ENCODE measurements at places on chromosomes 7 and 10.

GRCh38 chr10:122019414-122019975 lies 30.5 kb downstream of the TACC2 start:
- no peak for DNase-seq

GRCh38 chr7:55104712-55105433 lies 86.1 kb downstream of the EGFR start:
- no peak for DNase-seq

GRCh38 chr10:30842185-30842584 lies 189.5 kb downstream of the ZNF438 start:
- DNase-seq, result no peak

DNA sequence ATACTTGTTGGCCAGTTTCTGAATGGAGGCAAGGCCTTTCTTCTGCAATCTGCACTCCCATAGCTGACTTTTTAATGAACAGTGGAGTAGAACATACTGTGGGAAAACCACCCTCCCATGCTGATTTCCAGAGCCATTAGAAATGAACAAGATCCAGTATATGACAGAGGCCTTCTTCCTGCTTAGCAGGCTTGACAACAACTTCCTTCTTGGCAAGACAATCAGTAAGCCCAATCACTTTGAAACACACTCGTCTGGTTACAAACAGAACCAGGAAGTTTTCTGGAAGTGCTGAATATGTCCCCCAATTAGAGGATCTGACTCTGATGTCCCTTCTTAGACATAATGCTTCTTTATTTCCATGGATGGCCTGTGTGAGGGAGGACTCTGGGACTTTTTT lies 103.4 kb downstream of the SAMD9 start:
- no peak for DNase-seq

DNA sequence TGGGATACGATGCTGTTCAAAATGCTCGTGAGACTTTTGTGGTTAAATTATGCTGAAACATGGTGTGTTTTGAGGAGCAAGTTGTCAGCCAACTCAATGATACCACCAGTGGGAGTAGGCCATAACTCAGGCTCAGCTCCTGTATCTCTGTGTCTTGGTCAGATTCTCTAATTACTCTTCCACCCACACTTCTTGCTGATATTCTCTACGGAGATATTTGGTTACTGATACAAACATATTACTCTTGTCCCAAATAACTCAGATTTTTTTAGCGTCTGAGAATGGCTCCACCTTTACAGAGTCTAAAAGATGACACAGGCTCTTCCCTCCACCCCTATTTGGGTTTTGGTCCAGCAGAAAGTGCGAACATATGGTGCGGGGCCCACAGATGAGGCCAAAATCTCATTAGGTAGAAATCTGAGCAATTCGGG lies 168.9 kb downstream of the PKD1L1 start:
- no peak for DNase-seq

GRCh38 chr7:32611201-32612099 lies 116.2 kb downstream of the AVL9 start:
- DNase-seq, result no peak

DNA sequence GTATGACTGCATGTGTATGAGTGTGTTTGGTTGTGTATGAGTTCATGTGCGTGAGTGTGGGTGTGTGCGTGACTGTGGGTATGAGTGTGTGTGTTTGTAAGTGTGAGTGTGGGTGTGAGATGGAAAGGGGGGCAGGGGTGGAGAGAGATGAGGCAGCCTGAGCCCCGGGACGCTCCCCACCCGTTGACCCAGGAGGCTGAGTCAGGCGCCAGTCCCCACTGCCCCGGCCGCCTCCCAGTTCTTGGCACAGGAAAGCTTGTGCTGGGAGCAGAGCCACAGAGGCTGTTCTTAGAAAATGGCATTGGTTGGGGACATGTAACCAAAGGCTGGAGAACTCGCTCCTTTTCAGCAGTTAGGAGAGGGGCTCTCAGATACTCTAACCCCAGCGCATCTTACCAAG lies 27.8 kb upstream of the NUB1 start:
- DNase-seq, result peak; percentile 2

GRCh38 chr7:92028226-92028625 lies 87.6 kb downstream of the AKAP9 start:
- DNase-seq, result no peak

GRCh38 chr7:140023728-140024127 lies 39.0 kb downstream of the PARP12 start:
- no peak for DNase-seq

GRCh38 chr10:84548869-84549268 lies 220.5 kb downstream of the CCSER2 start:
- DNase-seq, result no peak

DNA sequence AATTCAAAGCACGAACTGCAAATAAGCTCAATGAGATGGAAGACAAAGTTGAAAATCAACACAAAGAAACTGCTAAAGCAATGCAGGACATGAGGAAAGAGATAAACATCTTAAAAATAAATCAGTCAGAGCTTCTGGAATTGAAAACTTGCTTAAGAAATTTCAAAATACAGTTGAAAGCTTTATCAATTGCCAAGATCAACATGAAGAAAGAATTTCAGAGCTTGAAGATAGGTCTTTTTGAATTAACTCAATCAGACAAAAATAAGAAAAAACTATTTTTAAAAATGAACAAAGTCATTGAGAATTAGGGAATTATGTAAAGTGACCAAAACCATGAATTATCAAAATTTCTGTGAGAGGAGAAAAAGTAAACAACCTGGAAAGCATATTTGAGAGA lies 218.1 kb downstream of the CTNNA3 start:
- DNase-seq, result no peak

- no peak for DNase-seq
These were observed 50.5 kb downstream of the CDK6 start for GRCh38 chr7:92785923-92786322.

DNA sequence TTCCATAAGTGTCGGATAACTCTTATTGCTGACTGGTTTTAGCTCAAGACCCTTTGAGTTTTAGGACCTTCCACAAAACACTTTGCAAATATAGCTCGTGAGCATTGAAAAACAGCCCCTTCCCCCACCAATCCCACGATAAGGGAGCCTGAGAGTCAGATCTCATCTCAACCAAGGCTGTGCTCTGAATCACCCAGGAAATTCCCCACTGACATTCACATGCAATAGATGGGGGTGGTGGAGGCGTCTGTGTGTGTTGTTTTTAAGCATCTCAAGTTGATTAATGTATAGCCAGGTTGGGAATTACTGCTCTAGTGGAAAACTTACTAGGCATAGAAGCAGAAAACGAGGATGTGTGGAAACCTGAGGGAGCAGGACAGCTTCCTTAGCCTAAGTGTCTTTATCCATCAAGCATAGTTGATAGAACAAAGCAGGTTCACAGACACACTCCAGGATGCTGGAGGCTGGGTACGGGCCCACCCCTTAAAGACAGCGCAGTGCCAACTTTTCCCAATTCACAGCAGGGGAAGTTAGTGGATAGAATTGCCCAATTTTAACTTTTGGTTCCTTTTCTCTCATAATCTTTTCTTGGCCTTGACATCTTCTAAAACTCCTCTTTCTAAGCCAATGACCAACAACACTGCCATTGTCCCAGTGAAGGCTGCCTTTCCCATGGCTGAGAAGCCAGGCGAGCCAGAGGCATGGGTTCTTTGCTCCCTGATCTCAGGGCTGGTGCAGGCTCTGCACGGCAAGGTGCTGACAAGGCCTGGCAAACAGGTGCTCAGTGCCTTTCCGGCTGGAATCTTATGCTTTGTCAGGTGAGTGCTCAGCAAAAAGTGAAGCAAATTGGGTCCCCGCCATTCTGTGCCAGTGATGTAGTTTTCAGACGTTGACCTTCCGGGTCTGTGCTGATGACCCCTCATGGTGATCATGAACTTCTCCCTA lies 98.5 kb upstream of the INSIG1 start:
- peak; percentile 73 for DNase-seq

- DNase-seq, result no peak
These were observed 105.4 kb downstream of the ITIH5 start for GRCh38 chr10:7561216-7561893.

- no peak for DNase-seq
These were observed 7.0 kb downstream of the PKD1L1 start for GRCh38 chr7:47941136-47941844.

DNA sequence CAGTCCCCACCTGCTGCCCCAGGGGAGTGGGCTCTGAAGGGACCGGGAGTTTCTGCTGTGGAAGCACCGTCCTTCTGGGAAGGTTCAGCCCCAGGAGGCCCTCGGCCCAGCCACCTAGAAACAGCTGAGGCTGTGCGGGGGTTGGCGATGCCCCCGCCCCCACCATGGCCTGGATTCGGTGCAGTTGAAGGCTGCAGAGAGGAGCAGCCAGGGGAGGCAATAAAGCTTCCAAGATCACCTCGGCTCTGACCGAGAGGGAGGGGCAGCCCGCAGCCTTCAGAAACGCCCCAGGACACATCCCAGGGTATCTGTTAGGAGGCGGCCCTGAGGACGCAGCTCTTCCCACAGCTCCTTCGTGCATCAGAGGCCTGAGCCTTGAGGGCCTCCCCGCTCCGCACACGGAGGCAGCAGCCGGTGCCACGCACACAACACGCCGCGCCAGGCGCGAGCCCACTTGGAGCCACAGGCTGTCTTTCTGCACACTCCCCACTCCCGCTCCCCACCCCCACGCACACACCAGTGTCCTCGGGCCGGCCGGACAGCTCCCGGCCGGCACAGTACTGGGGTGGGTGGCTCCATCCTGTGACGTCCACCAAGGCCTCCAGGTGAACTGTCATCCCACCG lies 1.6 kb downstream of the KNDC1 start:
- DNase-seq, result no peak

GRCh38 chr7:152052771-152053170 lies 27.3 kb downstream of the GALNT11 start:
- no peak for DNase-seq

DNA sequence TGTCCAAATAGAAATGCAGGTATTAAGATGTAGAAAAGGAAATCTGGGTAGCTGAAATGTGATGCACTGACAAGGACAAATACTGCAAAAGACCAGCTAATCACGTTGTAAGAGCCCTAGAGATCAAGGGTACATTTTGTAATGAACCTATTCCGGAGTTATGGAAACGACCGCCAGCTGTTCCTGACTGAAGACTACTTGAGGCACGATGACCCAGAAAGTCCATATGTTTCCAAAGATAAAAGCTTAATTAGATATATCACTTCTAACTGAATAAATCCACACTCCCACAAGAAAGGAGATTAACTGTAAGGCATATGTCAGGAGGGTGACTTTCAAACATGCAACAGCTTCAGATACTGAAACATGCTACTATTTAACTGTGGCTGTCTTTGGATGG lies 253.5 kb downstream of the NSUN6 start:
- no peak for DNase-seq

GRCh38 chr10:60453036-60453435 lies 63.4 kb upstream of the ANK3 start:
- no peak for DNase-seq

GRCh38 chr10:103885617-103886016 lies 30.2 kb upstream of the SH3PXD2A start:
- DNase-seq, result no peak

- DNase-seq, result no peak
These were observed 65.9 kb upstream of the RAB11FIP2 start for GRCh38 chr10:118112543-118113125.

GRCh38 chr7:37833107-37833817 lies 15.1 kb upstream of the NME8 start:
- DNase-seq, result peak; percentile 7

DNA sequence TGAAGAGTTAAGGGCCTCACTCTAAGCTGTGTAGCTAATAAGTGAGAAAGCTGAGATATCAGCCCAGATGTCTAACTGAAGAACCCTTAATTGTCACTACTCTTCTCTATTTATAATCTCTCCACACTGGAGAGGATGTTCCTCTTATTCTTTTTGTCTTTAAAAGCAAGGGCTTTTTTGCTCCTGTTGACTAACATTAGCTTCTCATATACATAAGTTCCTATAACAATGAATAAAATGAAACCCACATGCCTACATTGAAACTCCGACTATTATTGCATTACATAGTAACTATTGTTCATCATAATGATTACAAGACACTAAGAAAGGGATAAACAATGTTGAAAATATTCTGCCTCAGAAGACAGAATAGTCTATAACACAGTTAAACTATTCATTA lies 67.1 kb downstream of the GNAT3 start:
- no peak for DNase-seq

- no peak for DNase-seq
These were observed 20.7 kb upstream of the SRGN start for GRCh38 chr10:69067189-69067588.

DNA sequence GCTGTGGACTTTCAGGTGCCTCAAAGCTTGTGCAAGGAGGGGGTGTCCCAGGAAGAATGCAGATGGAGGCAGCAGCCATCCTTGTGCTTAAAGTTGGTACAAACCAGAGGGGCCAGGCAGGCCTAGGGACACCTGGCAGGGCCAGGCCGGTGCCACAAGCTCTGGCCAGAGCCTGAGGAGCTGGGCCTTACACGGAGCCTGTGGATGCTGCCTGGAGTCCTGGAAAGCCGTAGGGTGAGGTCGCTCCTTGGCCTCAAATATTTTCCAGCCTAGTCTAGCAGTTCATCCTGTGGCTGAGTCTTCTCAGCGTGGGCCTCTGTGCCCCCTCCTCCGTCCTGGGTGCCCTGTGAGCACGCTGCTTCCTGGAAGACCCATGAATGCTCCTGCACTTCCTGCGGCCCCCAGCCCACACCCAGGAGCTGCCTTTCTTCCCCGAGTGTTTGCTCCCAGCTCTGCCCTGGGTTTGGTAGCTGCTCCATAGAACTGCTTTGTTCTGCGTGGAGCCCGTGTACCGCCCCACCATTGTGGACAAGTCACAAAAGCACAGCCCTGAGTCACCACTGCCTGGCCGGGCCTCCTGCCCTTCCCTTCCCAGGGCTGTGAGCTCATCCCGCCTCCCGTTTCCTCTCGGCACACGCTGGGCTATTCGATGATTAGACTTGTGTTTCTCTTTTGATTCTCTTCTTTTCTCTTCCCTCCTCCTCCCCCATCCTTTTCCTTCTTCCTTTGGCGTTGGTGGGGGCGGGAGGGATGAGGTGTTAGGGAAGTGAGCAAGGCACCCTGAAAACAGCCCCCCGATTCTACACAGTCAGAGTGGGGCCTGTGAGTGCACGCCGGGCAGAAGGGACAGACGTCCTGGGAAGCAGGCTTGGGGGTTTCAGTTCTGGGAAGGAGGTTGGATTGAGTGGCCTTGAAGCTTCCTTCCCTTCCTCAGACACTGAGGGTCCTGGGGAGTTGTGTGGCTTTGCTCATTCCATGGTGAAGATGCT lies 73.2 kb upstream of the SHH start:
- no peak for DNase-seq
